Renal pelvis (tissue), 12 donors: ENCODE measurements at places on chromosomes 13 and 19.

GRCh38 chr19:57348136-57348535 is 2.9 kb upstream of the ZNF304 start:
- DNase-seq, result no peak

- DNase-seq, result peak; percentile 33
Observed at GRCh38 chr13:35818633-35819067, 312.5 kb downstream of the DCLK1 start.

DNA sequence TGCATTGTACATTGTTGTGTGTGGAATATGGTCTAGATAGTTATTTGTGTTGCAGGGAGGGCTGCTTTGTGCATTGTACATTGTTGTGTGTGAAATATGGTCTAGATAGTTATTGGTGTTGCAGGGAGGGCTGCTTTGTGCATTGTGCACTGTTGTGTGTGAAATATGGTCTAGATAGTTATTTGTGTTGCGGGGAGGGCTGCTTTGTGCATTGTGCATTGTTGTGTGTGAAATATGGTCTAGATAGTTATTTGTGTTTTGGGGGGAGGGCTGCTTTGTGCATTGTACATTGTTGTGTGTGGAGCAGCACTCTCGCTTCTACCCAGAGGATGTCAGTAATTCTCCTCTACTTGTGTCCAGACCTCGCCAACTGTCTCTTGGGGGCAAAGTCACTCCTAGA is 36.3 kb upstream of the ZNF835 start:
- no peak for DNase-seq

DNA sequence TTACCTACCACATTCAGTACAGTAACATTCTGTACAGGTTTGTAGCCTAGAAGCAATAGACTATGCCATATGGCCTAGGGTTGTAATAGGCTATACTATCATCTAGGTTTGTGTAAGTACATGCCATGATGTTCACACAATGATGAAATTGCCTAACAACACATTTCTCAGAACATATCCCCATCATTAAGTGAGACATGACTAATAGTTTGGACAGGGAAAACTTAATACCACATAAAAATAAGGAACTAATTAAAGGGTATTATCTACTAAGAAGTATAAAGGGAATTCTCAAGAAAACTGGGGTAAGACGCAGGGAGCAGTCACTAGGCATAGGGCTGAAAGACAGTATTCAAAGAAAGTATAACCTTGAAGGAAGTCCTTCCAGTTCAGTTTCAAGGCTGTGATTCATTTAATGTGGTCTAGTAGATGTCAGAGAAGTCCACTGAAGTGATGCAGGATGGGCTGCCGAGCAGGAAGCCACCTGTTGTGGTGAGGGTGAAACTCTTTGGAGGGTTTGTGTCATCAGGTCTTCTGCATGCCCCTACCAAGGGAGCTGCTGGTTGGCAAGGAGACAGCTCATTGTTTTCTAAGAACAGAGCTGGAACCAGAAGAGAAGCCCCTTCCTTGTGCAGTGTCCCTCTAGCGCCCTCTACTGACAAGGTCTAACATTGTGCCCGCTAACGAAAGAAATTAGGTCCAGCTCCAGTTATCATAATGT is 122.9 kb downstream of the OLFM4 start:
- peak; percentile 56 for DNase-seq

GRCh38 chr13:40666933-40667621 is 636 bp upstream of the FOXO1 start:
- DNase-seq, result no peak

DNA sequence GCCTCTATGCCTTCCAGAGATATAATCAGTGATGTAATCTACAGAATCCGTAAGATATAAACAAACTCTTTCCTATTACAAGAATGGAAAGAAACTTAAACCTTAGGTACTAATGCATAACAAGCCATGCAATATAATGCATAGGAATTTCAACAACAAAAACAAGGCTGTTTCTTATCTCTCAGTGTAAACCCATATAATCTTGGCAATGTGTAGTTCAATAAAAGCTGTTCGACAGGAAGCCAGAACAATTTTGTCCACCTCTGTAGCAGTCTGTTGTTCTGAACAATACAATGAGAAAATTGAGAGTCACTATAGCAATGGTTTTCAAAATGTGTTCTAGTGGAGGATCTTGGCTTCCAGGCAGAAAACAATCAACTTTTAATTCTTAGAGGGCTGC is 111.5 kb upstream of the FREM2 start:
- DNase-seq, result no peak

- DNase-seq, result no peak
Observed at GRCh38 chr19:7914598-7915045, at the start of gene TGFBR3L. Gene TGFBR3L (plus strand): TSS chr19:7914830.

- no peak for DNase-seq
Observed at GRCh38 chr13:106096661-106097092, 438.8 kb downstream of the EFNB2 start.

- DNase-seq, result no peak
Observed at GRCh38 chr19:18475004-18475453, 37.1 kb upstream of the ISYNA1 start.

- DNase-seq, result no peak
Observed at GRCh38 chr13:40076765-40077362, 421.4 kb downstream of the COG6 start.

GRCh38 chr13:111639196-111639705 is 318.8 kb downstream of the TEX29 start:
- no peak for DNase-seq

DNA sequence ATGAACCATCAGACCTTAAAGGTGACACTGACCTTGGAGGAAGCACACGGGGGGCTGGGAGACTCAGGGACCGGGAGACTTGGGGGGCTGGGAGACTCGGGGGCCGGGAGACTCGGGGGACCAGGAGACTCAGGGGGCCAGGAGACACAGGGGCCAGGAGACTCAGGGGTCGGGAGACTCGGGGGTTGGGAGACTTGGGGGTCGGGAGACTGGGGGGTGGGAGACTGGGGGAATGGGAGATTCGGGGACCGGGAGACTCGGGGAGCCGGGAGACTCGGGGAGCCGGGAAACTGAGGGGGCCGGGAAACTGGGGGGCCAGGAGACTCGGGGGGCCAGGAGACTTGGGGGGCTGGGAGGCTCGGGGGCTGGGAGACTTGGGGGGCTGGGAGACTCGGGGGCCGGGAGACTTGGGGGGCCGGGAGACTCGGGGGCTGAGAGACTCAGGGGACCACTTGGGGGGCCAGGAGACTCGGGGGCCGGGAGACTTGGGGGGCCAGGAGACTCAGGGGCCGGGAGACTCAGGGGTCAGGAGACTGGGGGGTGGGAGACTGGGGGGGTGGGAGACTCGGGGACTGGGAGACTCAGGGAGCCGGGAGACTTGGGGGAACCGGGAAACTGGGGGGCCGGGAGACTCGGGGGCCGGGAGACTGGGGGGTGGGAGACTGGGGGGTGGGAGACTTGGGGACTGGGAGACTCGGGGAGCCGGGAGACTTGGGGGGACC is 62.9 kb downstream of the RASA3 start:
- no peak for DNase-seq

GRCh38 chr13:92384410-92384809 is 842.2 kb upstream of the GPC6 start:
- no peak for DNase-seq

DNA sequence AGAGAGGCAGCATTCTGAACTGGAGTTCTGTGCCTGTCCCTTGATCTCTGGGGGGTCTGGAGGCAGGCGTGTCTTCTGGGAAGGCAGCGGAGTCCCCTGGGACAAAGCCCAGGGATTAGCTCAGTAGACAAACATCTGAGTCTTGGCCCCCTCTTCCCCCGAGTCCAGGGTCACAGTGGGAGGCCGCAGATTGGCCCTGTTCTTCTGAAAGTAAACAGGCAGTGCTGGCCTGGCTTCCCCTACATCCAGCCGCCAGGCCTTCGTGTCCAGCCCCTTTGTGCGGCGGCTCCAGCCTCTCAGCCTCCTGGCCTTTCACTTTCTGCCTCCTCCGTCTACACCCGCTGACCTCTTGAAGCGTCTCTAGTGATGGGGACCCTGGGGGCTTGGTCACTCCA is 989 bp downstream of the NFILZ start:
- DNase-seq, result no peak

- no peak for DNase-seq
Observed at GRCh38 chr13:103625194-103625593, 559.0 kb upstream of the SLC10A2 start.

DNA sequence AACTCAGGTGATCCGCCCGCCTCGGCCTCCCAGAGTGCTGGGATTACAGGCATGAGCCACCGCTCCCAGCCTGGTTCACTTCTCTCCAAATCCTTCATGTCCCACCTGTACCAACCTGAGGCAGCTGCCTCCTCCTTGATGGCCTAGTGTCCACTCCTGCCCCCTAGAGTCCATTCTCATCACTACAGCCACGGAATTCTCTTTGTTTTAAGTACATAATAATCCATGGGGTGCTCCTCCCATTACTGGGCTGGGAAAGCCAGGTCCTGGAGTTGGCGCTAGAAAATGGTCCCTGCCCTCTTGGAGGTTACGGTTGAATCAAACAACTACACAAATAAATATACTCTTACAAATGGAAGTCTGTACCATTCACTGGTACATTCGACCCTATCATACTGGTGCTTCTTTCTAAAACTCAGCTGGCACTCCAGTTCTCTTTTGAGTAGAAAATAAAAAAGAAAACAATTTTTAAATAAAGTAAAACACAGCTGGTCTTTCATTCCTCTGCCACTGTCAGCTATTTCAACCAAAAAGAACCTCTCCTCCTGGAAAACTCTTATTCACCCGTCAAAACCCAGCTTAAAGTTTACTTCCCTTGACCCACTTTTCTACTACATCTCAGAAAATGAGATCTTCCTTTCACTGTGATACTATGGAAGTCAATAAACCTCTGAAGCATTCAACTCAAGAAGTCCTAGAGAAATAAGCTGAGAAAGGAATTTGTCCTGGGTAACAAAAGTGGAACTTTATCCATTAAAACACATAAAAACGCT is 22.4 kb upstream of the ARHGEF18 start:
- DNase-seq, result no peak

DNA sequence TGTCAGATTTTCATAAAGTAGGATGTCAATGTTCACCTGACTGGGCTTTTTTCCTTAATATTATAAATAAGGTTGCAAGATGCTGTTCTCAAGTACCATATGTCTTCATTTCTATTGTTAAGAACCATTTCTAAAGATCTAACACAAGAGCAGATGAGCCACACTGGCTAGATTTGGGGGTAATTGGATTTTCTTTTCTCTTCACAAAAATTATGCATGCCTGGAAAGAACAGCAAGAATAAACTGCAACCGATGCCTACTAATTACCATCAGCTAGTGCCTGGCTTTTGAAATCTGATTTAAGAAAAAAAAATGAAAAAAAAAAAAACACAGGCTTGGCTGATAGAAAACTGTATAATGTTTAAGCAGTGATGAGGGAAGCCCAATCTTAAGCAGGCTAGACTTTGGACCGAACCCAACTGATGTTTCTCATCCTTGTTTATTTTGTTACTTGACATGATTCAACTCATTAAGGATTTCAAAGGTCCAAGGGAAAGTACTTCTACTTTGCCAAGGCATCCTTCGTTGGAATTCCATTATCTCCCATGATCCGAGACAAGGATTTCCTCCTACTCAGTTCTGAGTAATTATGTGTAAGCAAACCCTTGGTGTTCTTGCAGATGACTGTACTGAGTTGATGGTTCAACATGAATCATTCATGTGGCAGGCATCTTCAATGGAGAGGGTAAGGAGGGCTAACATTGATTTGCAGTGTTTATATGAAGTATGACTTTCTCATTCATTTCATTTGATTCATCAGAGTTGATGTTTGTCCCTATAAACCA is 300.5 kb downstream of the SPRY2 start:
- DNase-seq, result peak; percentile 73

DNA sequence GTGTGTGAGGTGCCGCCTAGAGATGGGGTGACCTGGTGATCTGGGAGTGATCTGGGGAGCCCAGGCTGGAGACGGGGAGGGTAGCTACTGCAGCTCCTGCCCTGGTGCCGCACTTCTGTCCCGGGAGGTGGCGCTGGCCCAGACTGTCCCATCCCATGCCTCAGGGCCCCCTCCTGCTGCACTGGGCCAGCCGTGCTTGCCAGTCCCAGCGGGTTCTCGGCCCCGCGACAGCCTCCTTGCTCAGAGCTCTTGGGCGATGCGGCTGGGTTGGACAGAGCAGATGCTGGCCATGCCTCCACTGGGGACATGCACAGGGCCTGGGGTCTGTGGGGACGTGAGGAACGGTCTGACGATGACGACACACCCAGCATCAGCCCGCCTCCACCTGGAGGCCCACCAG is 2.5 kb downstream of the RAX2 start:
- DNase-seq, result no peak

- DNase-seq, result no peak
Observed at GRCh38 chr19:47595944-47596343, 13.0 kb upstream of the BICRA start.

GRCh38 chr19:6470173-6470572 is 6.1 kb downstream of the CRB3 start:
- no peak for DNase-seq

GRCh38 chr13:51826606-51827005 is 18.4 kb downstream of the TMEM272 start:
- DNase-seq, result no peak

DNA sequence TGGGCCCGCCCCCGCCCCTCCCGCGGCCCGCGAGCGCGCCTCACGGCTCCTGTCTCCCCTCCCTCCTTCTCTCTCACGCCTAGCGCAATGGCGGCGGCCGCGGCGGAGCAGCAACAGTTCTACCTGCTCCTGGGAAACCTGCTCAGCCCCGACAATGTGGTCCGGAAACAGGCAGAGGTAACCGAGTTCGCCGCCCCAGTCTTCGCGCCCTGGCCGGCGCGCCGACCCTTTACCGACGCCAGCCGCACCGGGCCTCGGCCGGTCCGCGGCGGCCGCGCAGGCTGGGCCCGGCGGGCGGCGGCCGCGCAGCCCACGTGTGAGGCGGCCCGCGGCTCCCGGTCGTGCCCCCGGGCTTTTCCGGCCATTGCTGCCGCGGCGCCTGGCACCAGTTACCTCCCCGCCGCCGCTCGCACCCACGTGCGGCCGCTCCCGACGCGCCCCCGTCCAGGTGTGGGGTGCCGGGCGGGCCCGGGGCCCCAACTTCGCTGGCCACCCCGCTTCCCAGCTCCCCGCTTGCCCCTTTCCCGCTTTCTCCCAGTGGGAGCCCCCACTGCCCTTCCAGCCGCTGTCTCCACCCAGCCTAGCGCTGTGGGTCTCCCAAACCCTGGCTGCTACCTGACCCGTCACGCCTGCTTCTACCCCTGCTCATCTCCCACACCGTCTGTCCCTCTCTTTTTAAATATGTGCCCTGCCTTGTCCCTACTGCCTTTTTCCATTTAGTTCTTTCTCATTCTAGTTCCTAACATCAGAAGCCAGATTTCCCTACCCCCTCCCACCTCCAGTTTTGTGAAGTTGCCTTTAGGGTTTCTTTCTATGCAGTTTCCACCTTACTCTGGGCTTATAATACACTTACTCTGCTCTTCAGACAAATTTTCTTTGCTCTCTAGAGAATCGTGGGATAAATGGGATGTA is 23.4 kb downstream of the IPO5 start:
- peak; percentile 30 for DNase-seq

- no peak for DNase-seq
Observed at GRCh38 chr13:49248622-49249002, 887 bp downstream of the CDADC1 start.

- no peak for DNase-seq
Observed at GRCh38 chr19:18194181-18194530, 1.1 kb downstream of the MPV17L2 start.

DNA sequence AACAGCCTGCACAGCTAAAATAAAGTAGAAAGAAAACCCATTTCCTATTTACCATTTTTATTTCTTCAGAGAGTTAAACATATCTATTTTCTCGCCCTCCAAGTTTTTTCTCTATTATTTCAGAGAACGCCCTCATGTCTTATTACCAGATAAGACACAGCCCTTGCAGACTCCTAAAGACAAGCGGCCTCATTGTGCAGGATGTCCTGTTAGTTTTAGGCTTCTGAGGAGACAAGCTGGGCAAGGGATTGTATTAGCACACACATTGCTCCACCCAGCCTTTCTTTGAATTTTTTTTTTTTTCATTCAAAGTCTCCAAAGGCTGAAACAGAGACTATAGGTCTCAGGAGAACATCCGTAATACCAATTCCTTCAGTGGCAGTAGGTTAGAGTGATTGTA is 101.8 kb upstream of the UBL3 start:
- no peak for DNase-seq
